Lower lobe of right lung (tissue), 2 donors: ENCODE measurements at places on chromosomes 1 and 21. TPM values are rescaled to one million over a fixed set of nuclear protein-coding genes. Genes with fewer than 3 reads are reported as not detected.

FAM131C gene
- not detected for total RNA-seq

KAZN gene
- total RNA-seq, result 21.2 TPM

RNU1-2 gene
- total RNA-seq, result 6,803 TPM

BARHL2 gene
- not detected for total RNA-seq

CADM3 gene
- total RNA-seq, result 8.8 TPM

GPA33 gene
- 3.6 TPM for total RNA-seq

ACTA1 gene
- total RNA-seq, result 0.32 TPM

- DNase-seq, result no peak
- peaks cover 3% of the 10 kb centered on the region for H3K36me3 ChIP-seq
- H3K27ac ChIP-seq, result no peak overlapping the region
- peaks cover 35% of the 10 kb centered on the region for H3K27me3 ChIP-seq
- peaks cover 46% of the 10 kb centered on the region for H3K4me1 ChIP-seq
Observed at GRCh38 chr1:21671915-21672314, 2.8 kb upstream of the RAP1GAP start.

DNA sequence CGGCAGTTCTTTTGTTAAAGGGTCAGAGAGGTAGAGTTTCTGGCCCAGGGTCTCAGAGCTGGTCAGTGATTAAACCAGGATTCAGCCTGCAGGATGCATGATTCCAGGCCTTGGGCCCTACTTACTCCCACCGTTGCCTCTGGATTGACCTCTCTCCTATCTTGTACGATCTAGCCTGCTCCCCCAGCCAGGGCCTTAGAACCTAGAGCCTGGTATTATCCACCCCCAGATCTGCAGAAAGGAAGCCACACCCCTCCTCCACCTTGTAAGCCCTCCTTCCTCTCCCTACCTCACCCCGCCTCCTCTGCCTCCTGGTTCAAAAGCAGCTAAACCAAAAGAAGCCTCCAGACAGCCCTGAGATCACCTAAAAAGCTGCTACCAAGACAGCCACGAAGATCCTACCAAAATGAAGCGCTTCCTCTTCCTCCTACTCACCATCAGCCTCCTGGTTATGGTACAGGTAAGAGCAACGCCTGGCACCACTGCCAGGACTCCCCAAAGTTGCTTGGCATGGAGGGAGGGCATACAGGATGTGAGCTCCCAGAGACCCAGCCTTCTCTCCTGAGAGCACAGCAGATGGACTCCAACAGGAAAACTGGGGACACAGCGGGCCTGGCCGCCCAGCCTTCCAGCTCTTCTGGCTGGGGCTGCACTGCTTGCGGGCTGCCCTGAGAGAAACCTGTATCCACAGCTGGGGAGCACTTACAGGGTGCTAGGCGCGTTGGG, at the start of gene CD52:
TSS of gene CD52 (plus strand) at position 347 of the 726 bp plus-strand sequence. CDS start at position 407, 60 bp downstream.
- peak within 1 kb of the TSS; percentile 71 for H3K27ac ChIP-seq
- H3K27me3 ChIP-seq, result no peaks in the 10 kb centered on the region
- DNase-seq, result no peak
- peak within 1 kb of the TSS; percentile 58 for H3K4me3 ChIP-seq
- peaks cover 41% of the 10 kb centered on the region for H3K4me1 ChIP-seq

DNA sequence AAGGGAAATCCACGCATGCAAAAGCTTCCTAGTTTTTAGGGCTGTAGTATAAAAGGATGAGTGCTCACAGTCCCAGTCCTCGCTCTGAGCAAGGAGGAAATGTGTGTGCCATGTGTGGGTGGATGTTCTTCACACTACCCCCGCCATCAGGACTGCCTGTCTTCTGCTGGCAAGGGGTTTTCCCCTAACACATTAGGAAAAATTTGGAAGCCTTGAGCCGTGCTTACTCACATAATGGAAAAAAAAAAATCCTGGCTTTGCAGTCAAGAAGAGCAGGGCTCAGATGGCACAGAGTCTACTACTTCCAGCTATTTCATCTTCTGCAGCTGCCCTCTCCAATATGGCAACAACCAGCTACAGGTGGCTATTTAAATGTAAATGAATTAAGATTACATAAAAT, 363.1 kb downstream of the PLPP3 start:
- H3K4me3 ChIP-seq, result no peak overlapping the region
- no peak overlapping the region for H3K27ac ChIP-seq
- H3K4me1 ChIP-seq, result no peaks in the 10 kb centered on the region
- H3K27me3 ChIP-seq, result no peaks in the 10 kb centered on the region
- no peak for DNase-seq
- H3K36me3 ChIP-seq, result no peaks in the 10 kb centered on the region

DNA sequence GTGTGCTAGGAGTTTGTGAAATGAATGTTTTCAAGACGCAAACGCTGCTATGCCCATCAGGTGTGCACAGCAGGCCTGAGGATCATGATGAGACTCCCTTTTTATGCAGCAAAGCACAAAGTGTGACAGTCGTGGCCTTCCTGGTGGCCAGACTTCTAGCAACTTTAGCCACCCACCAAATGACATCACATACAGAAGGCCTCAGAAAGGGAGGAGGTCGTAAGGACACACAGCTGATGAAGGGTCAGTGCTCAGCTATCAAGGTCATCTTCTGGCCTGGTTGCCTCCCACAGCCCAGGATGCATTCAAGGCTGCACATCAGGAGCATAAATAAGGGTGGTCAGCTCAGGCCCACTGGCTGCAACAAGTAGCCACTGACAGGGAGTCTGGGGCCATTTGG, 36.6 kb downstream of the BMP8A start:
- no peak overlapping the region for H3K27ac ChIP-seq
- H3K4me3 ChIP-seq, result no peak overlapping the region
- no peak for DNase-seq
- H3K4me1 ChIP-seq, result no peaks in the 10 kb centered on the region

DNA sequence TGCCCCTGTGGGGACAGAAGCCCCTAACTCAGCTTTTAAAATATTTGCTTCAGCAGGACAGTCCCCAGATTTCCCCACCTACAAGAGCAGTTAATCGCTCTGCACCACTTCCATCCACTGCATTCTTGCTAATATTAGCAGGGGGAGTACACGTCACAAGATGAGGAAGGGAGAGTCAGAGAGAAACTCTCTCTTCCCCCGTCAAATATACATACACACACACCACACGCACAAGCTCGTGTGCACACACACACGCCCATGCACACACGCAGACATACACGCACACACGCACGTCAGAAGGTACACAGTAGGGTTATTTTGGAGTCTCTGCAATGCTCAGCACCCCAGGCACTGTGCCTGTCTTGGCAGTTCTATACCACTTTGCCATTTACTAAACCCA, 2.1 kb downstream of the CLCA1 start:
- H3K27me3 ChIP-seq, result no peaks in the 10 kb centered on the region
- H3K36me3 ChIP-seq, result no peaks in the 10 kb centered on the region
- no peak overlapping the region for H3K4me3 ChIP-seq
- no peak for DNase-seq

DNA sequence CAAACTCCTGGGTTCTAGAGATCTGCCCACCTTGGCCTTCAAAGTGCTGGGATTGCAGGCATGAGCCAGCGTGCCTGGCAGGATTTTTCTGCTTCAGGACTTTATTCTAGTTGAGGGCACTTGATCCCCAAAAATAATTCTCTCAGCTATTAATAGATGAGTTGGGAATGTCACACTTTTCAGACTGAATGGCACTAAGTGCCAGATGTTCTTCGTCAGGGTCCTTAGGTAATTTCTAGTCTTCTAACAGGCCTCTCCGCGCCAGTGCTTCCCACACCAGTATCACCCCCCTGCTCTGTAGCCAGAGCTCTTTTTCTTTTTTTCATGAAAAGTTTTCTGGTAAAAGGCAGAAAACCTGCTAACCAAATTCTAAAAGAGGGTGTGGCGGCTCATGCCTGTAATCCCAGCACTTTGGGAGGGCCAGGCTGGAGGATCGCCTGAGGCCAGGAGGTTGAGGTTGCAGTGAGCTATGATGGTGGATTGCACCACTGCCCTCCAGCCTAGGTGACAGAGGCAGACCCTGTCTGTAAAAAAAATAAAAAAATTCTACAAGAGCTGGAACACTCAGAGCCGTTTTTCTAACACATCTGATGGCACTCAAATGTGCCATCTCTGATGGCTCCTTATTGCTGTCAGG, 6.1 kb upstream of the SARS1 start:
- H3K36me3 ChIP-seq, result no peaks in the 10 kb centered on the region
- no peak overlapping the region for H3K4me3 ChIP-seq
- H3K27me3 ChIP-seq, result no peaks in the 10 kb centered on the region
- H3K4me1 ChIP-seq, result no peaks in the 10 kb centered on the region
- DNase-seq, result no peak

DNA sequence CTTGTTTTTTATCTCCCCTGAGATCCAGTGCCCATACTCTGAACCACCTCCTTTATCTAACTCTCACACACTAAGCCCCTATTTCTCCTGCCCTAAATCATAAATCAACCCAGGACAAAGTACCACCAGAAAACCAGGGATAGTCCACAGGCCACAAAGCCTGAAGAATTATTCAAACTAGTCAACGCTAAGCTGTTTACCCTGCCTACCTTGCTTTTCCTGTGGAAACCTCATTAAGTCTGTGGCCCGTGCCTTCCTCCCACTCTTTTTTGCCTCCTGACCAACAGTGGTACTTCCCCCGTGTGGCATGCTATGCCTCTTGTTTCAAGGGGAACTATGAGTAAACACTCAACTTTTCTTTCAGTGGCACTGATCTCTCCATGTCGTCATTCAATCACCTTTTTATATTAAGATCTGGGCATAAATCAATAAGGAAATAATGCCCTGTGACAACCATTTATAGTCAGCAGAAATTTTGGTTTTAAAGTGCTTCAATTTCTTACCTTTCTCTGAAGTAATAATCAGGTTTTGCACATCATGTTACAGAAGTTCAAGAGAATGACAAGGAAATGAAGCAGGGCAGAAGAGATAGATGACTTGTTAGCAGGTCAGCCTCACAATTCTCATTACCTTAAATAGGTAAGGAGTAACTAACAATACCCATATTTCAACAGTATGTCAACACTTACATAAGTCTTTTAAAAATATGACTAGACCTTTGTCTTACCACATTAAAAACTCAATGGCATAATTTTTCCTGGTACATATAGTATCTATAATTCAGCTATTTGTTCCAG, 32.1 kb downstream of the EYA3 start:
- H3K4me3 ChIP-seq, result no peak overlapping the region
- H3K27me3 ChIP-seq, result no peaks in the 10 kb centered on the region
- peaks cover 6% of the 10 kb centered on the region for H3K36me3 ChIP-seq

DNA sequence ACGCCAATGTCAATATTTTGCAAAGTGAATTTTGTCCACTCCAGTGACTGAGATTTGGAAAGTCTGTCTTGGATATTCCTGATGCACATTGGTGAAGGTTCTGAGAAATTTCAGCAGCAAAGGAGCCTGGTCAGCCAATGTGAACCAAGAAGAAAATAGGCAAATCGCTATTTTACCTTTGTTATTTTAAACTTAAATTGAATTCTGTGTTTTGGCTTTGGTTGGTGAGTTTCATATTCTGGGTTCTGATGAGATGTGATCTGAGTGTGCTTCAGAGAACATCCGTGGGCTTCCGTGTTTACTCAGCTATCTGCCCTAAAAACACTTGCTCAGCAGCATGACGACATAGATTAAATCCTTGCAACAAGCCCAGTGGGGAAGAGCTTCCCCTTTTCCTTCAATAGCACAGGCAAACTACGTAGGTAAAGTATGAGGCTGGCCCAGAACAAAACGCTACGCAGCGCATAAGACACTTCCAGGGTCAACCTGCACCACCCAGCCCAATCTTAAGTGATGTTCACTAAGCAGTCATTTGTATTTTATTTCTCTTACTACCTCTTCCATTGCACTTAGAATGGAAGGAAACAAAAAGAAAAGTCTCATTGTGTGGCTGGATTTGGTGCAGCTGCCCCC, 176.4 kb upstream of the KAZN start:
- no peak overlapping the region for H3K4me3 ChIP-seq
- H3K4me1 ChIP-seq, result no peaks in the 10 kb centered on the region
- H3K27ac ChIP-seq, result no peak overlapping the region
- no peaks in the 10 kb centered on the region for H3K36me3 ChIP-seq
- no peak for DNase-seq

DNA sequence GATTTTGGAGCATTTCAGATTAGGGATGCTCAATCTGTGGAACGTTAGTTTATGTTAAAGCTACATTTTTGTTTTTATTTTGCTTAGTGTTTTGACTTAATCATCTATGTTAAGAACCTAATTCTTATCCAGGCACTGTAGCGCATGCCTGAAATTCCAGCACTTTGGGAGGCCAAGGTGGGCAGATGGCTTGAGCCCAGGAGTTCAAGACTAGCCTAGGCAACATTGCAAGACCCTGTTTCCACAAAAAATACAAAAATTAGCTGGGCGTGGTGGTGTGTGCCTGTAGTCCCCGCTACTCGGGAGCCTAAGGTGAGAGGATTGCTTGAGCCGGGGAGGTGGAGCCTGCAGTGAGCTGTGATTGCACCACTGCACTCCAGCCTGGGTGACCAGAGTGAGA, 23.4 kb downstream of the FNBP1L start:
- H3K27ac ChIP-seq, result no peak overlapping the region
- peaks cover 8% of the 10 kb centered on the region for H3K4me1 ChIP-seq
- no peaks in the 10 kb centered on the region for H3K36me3 ChIP-seq
- H3K27me3 ChIP-seq, result no peaks in the 10 kb centered on the region
- DNase-seq, result no peak

- H3K27me3 ChIP-seq, result no peaks in the 10 kb centered on the region
- peak overlapping the region; percentile 92 for H3K4me3 ChIP-seq
- H3K4me1 ChIP-seq, result peaks cover 38% of the 10 kb centered on the region
- peak; percentile 75 for DNase-seq
- H3K27ac ChIP-seq, result peak overlapping the region; percentile 94
- peaks cover 10% of the 10 kb centered on the region for H3K36me3 ChIP-seq
Observed at GRCh38 chr1:202143768-202144401, 652 bp downstream of the ARL8A start.

DNA sequence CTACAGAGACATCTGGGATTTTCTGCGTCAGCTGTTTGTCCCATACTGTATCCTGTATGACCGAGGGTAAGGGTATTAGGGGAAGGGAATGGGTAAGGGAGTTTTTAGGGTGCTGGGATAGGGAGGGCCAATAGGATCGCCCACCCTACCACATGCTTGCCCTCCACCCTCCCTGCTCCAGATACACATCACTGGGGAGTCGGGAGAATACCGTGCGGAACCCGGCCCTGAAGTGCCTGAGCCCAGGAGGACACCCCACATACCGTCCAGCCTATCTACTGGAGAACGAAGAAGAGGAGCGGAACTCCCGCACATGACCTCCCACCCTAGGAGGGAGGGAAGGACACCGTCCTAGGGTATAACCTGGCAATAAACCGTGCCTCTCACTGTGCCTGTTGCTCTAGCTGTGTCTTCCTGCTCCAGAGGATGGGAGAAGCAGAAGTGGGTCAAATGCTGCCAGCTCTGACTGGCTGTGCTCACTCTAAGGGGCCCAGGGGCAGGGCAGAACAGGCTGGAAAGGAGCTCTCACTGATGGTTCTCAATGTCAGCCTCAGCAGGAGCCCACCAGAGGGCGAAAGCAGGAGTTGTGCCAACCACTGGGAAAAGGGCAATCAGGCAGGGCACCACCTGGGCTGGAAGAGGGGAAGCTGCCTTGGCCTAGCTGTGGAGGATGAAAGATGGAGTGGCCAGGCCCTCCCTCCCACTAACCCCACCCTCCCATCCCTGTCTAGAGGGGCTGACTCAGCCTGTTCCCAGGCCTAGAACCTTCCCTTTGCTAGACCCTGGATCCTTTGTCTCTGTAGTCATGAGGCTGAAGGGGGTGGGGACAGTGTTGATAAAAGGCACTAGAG, 440 bp upstream of the LENEP start:
- H3K27ac ChIP-seq, result no peak overlapping the region
- no peak overlapping the region for H3K4me3 ChIP-seq
- peak; percentile 34 for DNase-seq
- H3K27me3 ChIP-seq, result no peaks in the 10 kb centered on the region
- H3K4me1 ChIP-seq, result peaks cover 15% of the 10 kb centered on the region

GRCh38 chr1:229064320-229065168, 206.4 kb upstream of the RAB4A start:
- no peaks in the 10 kb centered on the region for H3K27me3 ChIP-seq
- H3K4me1 ChIP-seq, result peaks cover 43% of the 10 kb centered on the region
- H3K36me3 ChIP-seq, result no peaks in the 10 kb centered on the region
- DNase-seq, result no peak
